Psoas muscle (tissue), 8 donors: ENCODE measurements at places on chromosomes 5 and 9. TPM values are rescaled to one million over a fixed set of nuclear protein-coding genes. Genes with fewer than 3 reads are reported as not detected.

DNA sequence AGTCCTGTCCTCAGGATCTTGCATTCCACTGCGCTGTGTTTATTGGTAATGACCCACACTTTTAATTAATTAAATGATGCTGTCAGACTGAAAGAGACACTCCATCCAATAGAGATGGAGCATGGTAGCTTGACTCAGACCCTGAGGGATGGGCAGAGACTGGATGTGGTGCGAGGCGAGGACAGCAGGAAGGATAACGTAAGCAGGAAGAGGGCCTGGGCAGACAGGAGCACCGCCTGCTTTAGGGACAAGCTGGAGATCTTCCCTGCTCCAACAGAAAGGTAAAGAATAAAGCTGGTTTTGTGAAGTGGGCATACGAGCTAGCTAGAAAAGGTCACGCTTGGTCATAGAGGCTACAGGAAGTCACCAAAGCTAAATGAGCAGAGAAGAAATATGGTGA is 3.6 kb upstream of the DOCK8 start:
- DNase-seq: no peak

GRCh38 chr9:129885018-129885669 is 49.9 kb downstream of the USP20 start:
- no peak for DNase-seq

GRCh38 chr9:127149463-127150390 is 27.3 kb upstream of the ANGPTL2 start:
- no peak for DNase-seq

- no peak for DNase-seq
Observed at GRCh38 chr5:74355041-74355824, 285.3 kb downstream of the ENC1 start.

GRCh38 chr5:127290019-127290945 is at the start of gene MEGF10:
TSS of gene MEGF10 (plus strand) at chr5:127290796. CDS start at chr5:127331309, 40,513 bp downstream.
- DNase-seq: peak; percentile 72

GRCh38 chr5:143985832-143986515 is 174.0 kb downstream of the HMHB1 start:
- DNase-seq: no peak

- peak; percentile 85 for DNase-seq
Observed at GRCh38 chr5:178236679-178237078, 4.1 kb upstream of the PHYKPL start.

DNA sequence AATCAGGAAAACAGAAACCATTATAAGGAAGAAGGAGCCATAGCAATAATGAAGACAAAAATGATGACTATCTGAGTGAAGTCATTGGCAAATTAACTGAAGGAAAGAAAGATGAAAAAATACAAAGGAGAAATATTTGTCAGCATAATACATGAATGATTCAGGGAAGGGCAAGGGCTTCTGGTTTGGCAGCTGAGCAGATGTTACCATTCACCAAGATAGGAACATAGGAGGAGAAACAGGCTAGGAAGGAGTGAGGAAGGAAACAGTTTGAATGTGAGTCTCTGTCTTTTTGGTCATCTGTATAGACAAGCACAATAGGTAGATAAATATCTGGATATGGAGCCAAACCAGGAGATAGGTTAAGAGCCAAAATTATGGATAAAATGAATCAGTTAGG is 296.0 kb downstream of the ISL1 start:
- no peak for DNase-seq

GRCh38 chr5:35478856-35479682 is 138.6 kb upstream of the SPEF2 start:
- no peak for DNase-seq

GRCh38 chr5:172365948-172366608 is 82.5 kb upstream of the UBTD2 start:
- DNase-seq: no peak

DNA sequence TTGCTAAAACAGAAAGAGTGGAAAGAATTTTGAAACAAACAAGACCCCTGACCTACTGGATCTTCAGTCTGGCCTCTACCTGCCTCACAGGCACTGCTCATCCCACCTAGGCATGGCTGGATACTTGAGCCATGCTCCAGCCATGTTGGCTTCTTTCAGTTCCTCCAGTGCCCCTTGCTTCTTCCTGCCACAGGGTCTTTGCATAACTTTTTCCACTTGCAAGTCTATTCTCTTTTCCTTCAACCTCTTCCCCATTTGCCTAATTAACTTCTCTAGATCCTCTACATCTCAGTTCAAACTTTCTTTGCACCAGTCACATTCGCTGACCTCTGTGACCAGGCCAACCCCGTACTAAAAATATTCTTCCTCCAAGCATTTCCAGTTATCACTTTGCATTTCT is 50.4 kb downstream of the STARD4 start:
- no peak for DNase-seq

DNA sequence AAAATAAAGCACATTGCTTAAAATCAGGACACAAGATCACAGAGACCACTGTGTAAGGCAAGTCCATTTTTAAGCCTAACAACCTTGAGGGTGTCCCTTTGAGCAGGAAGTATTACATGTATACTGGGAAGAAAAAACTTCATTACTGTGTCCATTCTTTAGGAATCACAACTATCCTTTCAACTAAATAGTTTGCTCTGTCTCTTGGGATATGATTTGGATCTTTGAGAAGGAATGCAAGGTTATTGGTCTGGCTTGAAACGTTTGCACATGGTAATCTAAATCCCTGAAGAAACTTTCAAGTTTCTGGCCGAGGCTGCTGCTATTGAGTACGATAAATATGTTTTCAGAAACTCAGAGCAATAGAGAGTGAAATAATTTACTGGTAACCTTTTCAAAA is 923.0 kb upstream of the SEMA6A start:
- DNase-seq: no peak

DNA sequence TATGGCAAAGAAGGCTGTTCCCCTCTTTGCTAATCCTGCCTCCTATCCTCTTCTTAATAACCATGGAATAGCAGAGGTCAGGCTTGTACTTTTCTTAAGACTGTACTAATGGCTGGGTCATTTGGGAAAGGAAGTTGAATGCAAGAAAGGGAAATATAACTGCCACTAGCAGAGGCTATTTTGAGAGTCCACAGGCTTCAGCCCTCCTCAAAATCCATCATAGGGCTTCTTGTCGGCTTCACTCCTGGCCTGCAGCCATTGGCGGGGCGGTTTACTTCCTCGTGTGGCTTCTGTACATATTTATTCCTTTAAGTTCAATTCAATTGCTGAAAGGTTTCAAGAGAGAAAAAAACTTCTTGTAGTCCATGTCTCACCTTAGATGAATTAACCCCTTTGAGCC is 2.8 kb upstream of the PARP8 start:
- peak; percentile 55 for DNase-seq

DNA sequence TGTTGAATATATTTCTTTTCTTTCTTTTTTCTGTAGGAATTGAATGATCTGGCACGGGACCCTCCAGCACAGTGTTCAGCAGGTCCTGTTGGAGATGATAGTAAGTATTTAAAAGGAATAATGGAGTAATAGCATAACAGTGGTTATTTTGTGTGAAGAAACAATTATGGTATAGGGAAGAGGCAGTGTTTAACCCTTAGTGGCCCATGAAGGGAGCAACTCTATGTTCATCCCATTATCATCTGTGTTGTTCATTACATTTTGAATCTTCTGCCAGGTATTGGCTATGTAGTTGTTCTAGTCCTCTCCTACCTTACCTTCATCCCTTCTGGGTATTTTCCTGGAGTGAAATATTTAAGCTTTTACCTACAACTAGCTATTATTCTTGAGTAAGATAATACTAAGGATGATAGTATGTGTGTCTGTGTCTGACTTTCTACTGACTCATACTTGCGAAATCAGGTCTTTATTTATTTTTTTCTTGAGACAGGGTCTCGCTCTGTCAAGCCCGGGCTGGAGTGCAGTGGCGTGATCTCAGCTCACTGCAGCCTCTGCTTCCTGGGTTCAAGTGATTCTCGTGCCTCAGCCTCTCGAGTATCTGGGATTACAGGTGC is 39.3 kb downstream of the UBE2D2 start:
- no peak for DNase-seq

GRCh38 chr5:72855821-72856220 is 39.4 kb downstream of the TNPO1 start:
- no peak for DNase-seq

DNA sequence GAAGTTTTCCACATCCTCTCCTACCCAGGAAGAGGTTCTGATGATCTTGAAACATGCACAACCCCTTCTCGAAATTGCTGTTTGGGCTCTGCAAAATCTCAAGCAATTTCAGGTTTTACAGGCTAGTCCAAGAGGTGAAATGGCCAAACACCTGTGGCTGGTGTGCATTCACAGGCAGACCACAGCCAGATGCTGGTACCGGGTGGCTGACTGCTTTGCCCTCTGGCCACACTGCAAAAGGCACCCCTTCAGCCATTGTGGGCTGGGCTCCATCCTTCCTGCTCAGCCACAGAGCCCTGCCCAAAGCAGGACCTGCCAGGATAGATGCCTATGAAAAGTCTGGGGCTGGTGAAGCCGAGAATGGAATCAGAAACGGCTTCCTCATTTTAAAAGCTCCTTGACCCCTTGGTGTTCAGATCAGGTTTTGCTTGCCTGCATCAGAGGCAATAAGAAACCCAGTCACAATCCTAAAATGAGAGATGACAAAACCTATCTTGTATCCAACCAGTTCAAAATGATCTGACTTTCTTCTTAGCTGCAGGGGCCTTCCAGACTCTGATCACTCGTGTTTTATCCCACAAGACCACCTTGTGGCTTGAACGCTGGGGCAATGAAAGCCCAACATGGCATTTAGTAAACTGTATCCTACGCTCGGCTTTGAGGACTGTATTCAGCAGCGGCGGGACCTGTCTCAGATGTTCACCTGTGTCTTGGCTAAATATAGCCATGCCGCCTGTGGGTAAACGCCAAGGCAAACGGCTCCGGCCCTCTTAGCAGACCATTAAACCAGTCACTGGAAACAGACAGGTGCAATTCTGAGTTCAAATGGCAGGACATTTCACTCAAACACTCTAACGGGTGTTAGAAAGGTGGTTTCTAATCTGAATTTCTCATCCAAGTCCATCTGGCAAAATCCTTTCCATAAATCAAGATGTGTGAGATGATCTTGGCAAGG is 49.6 kb downstream of the EPB41L4B start:
- no peak for DNase-seq

DNA sequence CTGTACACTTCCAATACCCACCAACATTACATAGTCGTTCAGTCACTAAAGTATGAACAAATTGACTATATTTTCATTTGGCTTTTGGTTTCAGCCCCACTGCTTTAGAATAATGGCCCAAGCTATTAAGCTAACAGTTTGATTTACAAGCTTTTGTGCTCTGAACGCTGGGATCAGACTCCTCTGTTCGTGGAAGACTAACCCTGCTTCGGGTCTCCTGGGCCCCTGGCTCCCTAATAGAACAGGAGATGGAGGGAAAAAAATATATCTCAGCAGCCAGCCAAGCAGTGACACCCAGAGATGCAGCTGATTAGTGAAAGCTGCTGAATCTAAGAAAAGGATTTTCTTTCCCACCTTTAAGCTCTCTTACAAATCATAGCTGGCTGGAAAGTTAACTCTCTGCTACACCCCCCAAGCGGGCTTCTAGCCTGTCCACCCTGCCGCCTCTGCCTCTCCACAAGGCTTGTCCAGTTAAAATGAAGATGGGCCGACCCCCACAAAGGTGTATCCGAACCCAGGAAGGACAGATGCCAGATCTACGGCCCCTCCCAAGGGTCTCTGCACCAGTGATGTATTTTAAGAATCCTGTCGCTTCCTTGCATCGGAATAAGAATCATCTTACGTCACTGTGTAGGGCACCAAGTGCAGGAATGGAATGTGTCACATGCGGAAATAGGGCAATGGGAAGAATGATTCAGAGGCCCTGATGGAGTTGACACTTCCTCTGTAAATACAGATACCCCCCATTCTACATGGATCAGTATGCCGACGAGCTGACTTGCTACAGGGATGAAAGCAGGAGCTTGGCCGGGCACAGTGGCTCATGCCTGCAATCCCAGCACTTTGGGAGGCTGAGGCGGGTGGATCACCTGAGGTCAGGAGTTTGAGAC is 33.4 kb upstream of the BARHL1 start:
- no peak for DNase-seq

DNA sequence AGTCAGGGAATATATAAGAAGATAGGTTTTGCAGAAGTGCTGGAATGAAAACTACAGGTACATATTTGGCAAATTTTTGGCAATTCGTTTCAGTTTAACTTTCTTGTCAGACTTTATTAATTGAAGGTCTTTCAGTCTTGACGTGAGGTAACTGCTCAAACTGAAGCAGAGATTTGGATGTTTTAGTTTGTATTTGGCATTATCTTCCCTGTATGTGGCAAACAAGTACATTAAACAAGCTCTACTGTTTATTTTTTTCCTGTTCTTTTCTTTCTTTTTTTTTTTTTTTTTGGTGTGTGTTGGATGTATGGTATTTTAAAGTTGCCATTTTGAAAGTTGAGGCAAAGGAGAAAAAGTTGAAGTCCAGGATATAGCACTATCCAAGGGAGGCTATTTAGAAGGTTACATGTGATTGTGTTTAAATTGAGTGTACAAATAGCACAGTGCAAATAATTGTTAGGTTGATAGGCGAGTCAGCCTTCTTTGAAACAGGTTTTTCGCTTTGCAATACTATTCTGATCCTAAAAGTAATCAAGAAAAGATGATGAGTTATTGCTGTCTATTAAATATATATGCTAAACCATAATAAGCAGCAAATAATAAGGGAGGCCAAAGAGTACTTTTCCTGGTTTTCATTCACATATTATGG is 2.2 kb downstream of the PBX3 start:
- no peak for DNase-seq

DNA sequence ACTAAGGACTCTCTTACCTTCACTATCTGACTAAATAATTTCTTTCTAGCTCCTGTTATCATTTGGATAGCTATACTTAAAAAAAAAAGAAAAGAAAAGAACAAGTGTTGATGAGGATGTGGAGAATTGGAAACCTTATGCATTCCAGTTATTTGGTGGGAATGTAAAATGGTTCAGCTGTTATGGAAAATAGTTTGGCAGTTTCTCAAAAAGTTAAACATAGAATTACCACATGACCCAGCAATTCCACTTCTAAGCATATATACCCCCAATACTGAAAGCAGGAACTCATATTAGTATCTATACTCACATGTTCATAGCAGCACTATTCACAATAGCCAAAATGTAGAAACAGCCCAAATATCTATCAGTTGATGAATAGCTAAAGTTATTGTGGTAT is 61.1 kb downstream of the GNA14 start:
- DNase-seq: no peak

The QRFP gene
- not detected for total RNA-seq

The GDNF gene
- total RNA-seq: 89.0 TPM

The PKD2L2 gene
- 4.5 TPM for total RNA-seq

The JAK2 gene
- total RNA-seq: 9.0 TPM

The ENDOG gene
- 109 TPM for total RNA-seq

The CCDC107 gene
- total RNA-seq: 27.1 TPM

The VLDLR gene
- 28.6 TPM for total RNA-seq

The PTGDS gene
- 71.2 TPM for total RNA-seq

The C5 gene
- 1.1 TPM for total RNA-seq
